HTR-8/SVneo (cell line): ENCODE measurements at places on chromosomes 7 and 10.

DNA sequence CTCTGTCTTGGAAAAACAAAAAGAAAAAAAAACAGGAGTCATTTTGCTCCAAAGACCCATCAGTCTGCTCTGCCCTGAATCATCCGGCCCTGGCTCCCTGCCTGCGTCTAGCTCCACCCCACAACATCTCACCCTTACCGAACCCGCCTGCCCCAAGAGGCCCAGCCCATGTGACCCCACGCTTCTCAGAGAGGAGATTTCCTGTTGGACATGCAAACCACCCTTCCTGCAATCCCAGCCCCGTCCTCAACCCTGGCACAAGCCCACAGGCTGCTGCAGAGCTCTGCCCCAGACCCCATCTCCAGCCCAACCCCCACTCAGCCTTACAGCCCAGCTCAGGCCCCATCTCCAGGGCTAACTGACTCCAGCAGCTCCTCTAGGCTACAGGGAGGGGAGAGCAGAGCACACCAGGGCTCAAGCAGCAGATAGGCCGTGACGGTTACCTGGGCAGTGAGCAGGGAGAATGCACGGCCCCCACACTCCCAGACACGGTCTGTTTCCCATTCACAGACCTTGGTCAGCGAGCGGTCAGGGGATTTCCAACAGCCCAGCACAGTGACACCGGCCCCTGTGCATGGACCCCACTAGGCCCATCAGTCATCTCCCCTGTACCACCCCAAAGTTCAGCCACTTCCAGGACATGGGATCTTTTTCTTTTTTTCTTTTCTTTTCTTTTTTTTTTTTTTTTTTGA is 69.9 kb upstream of the GTF2I start:
- peak; percentile 83 for DNase-seq

DNA sequence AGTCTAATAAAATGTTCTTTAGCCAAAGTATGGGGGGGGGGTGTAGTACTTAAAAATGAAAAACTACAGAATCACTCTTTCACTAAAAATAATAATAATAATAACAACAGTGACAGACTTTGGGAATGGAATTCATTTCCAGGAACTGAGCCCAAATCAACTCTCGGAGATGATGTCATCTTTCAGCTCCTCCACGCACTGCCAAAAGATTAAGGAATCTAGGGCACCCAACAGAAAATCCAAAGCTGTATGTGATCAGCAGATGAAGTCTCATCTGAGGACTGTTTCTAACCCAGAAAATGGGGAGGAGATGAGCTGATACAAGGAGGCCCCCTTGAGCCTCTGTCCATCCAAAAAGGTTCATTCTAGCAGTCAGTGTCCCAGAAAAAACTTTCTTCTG is 54.5 kb downstream of the GRB10 start:
- no peak for DNase-seq

- DNase-seq, result no peak
Measured at GRCh38 chr10:23373156-23373555, 28.6 kb upstream of the C10orf67 start.

DNA sequence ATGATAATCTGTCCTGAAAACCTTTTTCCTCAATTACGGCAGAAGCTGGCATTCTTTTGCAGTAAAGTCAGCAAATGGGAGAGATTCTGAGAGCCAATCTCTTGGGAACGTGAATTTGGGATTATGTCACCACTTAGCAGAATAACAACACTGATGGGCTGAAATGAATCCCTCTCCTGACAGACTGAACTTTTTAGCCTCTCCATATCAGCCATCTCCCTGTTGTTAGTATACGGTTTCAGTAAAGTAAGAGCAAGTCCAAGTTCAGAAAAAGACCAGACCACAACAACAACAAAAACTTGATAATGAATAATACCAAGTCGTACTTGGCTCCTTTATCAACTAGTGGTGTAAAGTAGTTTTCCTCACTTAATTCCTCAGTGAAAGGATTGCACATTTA is 1048.8 kb downstream of the GATA3 start:
- DNase-seq, result no peak

DNA sequence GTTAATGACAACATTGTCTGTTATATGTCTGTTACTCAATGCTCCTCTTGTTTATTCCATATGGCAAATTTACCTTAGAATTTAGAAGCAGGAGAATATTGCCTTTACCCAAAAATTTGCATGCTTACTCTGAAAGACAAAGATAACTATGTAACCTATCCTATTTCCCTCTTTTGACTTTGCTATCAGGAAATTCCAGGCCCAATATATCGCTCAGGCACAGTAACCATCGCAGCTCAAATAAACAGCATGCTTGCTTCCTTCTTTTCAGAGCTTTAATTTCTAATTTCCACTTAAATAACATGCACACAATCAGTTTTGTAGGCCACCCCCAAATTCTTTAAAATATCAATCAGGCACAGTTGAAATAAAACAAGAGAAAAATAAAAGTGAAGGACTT is 57.8 kb downstream of the EBLN1 start:
- DNase-seq, result no peak

GRCh38 chr7:157473051-157473569 is 136.3 kb downstream of the DNAJB6 start:
- no peak for DNase-seq

GRCh38 chr7:12373580-12374263 is 29.9 kb downstream of the VWDE start:
- no peak for DNase-seq

DNA sequence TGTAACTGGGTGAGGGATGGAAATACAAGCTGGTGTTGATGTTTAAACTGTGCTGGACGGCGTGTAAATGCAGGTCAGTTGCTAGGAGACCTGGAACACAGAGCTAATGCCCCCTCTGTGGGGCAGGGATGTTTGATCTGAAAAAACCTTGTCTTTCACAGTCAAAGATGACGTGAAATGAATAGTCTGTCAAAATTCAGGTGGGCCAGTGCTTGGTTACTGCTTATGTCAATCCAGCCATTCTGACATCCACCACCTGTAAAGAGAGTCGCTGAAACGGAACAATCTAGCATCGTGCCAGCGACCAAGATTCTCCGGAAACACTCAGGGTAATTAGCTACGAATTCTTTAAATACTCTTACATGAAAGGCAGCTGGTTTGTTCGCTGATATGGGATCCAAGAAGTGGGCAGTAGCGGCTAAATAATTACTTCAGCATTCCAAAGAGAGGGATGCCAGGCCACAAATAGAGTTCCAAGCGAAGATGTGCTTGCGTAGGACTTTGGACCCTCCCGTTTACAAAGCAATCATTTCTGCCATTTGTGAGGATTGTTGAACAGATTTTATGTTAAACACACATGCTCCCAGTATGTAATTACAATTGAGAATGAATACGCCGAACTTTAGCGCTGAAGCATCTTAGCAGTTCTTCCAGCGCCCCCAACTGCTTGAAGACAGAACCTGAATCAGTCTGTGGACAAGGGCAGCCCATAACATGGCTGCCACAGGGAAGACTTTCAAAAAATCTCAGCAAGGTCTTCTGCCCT is 7.3 kb upstream of the ASB4 start:
- no peak for DNase-seq

DNA sequence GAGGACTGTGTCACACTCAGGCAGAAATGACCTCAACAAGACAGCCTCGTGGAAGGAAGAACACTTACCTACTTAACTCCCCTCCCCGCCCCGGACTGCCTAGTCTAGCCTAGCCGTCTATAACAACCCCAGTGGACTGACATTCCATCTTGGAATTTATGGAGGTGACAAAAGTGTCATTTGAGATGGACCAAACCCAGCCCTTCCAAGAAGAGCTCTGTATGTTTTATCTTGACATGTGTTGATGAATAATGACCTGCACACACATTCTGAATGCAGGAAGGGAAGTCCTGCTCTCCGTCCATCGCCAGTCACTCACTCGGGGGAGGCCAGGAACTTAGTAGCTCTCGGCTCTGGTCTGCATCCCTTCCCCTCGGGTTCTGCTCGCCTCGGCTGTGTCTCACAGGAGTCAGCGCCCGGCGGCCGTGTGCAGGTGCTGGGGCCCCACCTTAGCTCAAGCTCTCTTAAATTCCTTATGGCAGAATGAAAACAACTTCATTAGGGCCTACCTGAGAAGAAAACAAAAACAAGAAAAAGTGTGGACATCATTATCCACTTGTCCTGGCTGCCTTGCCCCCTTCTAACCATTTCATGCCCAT is 140.9 kb upstream of the NPS start:
- no peak for DNase-seq

- DNase-seq, result no peak
Measured at GRCh38 chr7:154380771-154381170, 328.6 kb downstream of the DPP6 start.

GRCh38 chr10:91424016-91424415 is 13.9 kb downstream of the HECTD2 start:
- DNase-seq, result no peak

- DNase-seq, result no peak
Measured at GRCh38 chr7:30976381-30976780, 12.6 kb downstream of the GHRHR start.

- peak; percentile 37 for DNase-seq
Measured at GRCh38 chr10:14560274-14560673, 214.4 kb downstream of the FAM107B start.

DNA sequence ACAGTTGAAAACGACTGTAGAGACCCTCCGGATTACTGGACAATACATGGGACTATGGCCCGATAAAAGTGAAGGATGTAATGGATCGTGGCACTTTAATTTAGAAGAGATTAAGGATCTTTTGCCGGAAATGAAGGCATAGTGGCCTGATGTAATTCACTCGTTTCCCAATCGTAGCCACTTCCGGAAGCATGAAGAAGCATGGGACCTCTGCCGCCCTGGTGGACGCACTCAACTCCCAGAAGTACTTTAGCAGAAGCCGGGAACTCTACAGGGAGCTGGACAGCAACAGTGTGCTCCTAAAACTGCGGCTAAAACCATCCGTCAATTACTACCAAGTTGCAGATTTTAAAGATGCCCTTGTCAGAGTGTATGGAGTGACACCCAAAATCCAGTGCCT is 59.6 kb upstream of the NUPR2 start:
- DNase-seq, result no peak

DNA sequence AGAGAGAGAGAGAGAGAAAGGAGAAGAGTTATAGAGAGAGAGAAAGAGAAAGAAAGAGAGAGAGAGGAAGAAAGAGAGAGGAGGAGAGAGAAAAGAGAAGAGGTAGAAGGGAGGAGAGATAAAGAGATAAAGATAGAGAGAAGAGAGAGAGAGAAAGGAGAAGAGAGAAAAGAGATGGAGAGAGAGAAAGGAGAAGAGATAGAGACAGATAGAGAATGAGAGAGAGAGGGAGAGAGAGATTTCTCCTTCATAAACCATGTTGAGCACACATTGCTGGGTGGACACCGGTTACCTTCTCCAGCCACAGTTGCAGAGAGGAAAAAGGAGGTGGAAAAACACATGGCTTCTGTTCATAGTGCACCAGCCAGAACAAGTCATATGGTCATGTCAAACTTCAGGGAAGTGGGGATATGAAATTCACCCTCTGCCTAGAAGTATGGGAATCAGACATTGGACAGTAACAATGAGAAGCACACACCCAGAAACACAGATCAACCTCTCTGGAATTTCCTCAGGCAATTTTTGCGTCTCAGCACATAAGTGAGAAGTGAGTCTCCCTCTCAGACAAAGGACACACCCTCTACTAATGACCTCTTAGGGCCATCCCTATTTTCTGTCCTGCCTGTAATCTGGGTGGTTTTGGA is 172.5 kb upstream of the SVIL start:
- DNase-seq, result no peak

DNA sequence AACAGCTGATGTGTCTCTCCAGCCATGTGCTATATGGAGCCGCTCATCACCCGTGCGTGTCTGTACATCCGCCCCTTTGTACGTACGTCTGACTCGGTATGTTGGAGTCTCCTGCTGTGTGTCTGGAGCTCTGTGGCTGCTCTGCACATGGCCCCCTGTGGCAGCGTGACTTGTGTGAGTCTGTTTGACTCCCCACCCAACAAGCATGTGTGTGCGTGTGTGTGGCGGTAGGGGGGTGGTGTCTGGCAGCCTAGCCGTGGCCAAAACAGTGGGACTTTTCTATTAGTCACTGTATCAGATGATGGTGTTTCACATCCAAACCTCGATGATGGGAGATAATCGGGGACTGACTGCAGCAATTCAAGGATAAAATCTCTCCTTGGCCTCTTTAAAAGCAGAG is 94.1 kb downstream of the COL13A1 start:
- DNase-seq, result no peak

- DNase-seq, result no peak
Measured at GRCh38 chr10:30973737-30974136, 57.9 kb downstream of the ZNF438 start.

DNA sequence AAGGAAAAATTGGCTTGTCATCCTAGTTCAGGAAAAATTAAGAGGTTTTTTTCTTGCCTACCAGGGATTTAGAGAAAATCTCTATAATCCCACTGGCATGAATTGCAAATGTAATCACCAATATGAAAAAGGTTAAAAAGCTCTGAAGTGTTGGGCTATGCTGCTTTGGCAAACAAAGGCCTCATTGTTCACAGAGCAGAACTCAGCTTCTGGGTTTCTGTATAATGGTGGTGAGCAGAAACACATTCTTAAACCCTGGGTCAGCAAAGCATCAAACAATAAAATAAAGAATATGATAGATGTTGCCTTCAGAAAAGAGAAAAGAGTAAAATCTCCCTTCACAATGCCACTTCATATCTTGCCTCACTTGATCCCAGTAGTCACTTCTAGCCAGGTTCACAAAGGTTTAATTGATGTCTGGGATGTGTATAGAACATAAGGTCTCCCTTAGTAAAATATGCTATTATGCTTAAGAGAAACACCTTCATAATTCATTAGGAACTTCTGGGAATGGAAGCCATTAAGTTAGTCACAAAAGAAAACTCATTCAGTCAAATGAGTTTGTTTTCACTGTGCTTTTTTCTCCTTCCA is 1255.5 kb upstream of the PHF14 start:
- no peak for DNase-seq

GRCh38 chr10:95201736-95202135 is 7.7 kb downstream of the ACSM6 start:
- DNase-seq, result peak; percentile 40

DNA sequence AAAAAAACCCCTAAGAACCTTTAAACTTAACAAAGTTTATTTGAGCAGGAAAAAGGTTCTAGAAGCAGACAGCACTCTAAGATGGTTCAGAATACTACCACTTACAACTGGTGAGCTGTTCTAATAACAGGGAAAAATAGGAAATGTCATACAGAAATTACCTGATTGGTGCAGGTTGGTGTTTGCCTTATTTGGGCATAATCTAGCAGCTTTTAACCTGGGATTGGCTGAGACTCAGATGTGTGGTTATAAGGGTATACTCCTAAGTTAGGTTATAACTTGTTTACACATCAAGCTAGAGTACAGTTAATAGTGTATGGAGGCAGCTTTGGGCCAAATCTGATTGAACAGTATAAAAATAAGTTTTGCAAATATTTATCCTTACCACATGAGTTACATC is 59.8 kb downstream of the MAPK8 start:
- DNase-seq, result no peak
